Upper lobe of left lung (tissue), 6 donors: ENCODE measurements at places on chromosomes 1 and 21. TPM values are rescaled to one million over a fixed set of nuclear protein-coding genes. Genes with fewer than 3 reads are reported as not detected.

DNA sequence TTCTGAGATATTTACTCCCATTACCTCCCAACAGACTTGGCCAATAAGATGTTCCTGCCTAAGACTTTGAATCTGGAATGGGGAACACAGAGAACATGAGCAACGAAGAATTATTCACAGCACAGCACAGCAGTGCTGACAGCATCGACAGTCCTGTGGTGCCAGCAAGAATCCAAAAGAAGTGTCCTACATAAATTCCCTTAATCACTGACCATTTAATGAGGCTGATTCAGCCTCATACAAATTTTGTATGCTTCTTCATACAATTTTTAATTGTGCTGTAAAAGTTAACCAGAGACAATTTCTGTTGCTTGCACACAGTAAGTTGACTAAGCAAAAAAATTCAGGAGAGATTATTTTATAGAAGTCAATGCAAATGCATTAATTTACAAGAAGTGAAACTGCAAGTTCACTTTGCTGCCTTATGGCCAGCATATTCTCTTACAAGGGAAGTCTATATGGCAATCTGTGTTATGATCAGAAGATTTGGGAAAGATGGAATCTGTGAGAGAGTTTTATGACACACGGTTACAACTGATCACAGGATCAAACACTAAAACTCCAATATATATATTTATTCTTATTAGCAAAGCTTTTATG, 855.9 kb downstream of the LTN1 start:
- no peak for DNase-seq

DNA sequence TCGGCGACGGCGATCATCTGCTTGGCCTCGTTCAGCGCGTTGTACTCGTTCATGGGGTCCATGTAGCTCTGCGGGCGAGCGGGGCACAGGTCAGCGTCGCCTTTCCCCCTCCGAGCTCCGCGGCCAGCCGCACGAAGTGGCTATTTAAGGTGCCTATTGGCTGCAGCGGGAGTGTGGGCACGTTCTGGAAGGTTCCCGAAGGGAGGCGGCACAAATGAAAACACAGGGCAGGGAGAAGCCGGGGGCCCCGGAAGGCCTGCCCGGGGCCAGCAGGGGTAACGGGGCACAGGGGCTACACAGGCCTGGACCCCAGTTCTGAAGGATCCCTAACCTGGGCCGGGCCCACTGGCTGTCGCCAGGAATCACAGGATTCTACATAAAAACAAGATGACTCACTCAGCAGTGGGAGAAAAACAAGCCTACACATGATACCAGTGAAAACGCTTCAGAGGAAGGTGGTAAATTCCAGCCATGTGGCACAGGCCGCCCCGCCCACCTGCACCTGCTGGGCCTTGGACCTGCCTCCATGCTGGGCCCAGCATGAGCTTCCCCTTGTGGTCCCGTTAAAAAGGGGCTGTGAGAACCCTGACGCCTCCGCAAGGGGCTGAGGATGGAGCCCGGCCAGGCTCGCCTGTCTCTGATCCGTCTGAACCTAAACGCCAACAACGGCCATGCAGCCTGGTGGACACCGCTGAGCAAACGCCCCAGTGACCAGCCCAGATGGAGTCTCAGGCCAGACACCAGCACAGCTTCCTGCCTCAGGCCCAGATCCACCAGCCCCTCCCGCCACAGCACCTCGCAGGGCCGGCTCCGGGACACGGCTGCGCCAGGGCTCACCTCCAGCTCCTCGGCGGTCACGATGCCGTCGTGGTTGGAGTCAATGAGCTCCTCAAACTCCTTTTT, 3.9 kb upstream of the TNFRSF4 start:
- peak; percentile 84 for DNase-seq

GRCh38 chr1:53406551-53407235, 52.5 kb upstream of the DMRTB1 start:
- DNase-seq: no peak

OR2L2 gene
- not detected for total RNA-seq

STRIP1 gene
- total RNA-seq: 36.5 TPM
